ENCODE measurements at places on chromosomes 5 and 9.

GRCh38 chr5:139962445-139962844, 80.7 kb downstream of the NRG2 start:
- no peaks in the 10 kb centered on the region for H3K36me3 ChIP-seq
- peaks cover 22% of the 10 kb centered on the region for H3K4me1 ChIP-seq
- H3K27me3 ChIP-seq = no peaks in the 10 kb centered on the region
- no peak overlapping the region for H3K4me3 ChIP-seq
- DNase-seq = no peak

GRCh38 chr5:156974328-156974727, 11.3 kb upstream of the TIMD4 start:
- no peak overlapping the region for H3K4me3 ChIP-seq
- no peak overlapping the region for H3K27ac ChIP-seq
- no peaks in the 10 kb centered on the region for H3K4me1 ChIP-seq

- H3K36me3 ChIP-seq = no peaks in the 10 kb centered on the region
- H3K27ac ChIP-seq = no peak overlapping the region
- H3K4me3 ChIP-seq = no peak overlapping the region
- H3K27me3 ChIP-seq = no peaks in the 10 kb centered on the region
- DNase-seq = no peak
- H3K4me1 ChIP-seq = peaks cover 3% of the 10 kb centered on the region
These were observed 31.7 kb downstream of the TMEM174 start for GRCh38 chr5:73204733-73205132.

DNA sequence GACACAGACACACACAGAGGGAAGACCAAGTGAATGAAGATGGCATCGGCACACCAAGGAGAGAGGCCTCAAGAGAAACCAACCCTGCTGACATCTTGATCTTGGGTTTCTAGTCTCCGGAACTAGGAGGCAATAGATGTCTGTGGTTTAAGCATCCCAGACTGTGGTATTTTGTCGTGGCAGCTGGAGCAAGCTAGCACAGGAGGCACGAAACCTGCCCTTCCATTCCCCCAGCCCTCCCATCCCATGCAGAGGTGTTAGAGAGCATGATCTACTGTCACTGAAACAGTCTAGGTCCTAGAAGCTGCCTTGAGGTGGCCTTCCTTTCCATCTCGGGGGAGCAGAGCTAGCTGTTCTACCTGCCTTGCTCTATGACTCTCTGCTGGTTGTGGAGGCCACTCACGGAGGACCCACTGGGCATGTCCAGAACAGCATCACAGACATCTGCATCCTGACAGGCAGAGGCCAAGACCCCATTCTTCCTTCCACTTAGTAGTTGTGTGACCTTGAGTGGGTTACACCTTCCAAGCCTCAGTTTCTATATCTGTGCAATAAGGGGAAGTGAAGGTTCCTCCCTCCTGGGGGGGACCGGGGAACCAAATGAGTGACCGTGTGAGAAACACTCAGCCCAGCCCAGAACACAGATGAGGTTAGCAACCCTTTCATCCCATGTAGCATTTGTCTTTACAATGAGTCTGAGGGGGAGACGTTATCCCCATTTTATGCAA, 134.3 kb upstream of the BOD1 start:
- H3K27ac ChIP-seq = no peak overlapping the region
- no peak overlapping the region for H3K4me3 ChIP-seq
- no peaks in the 10 kb centered on the region for H3K27me3 ChIP-seq
- DNase-seq = no peak
- no peaks in the 10 kb centered on the region for H3K36me3 ChIP-seq
- peaks cover 30% of the 10 kb centered on the region for H3K4me1 ChIP-seq

GRCh38 chr5:51465165-51465564, 81.9 kb downstream of the ISL1 start:
- no peak overlapping the region for H3K4me3 ChIP-seq
- no peaks in the 10 kb centered on the region for H3K4me1 ChIP-seq
- DNase-seq = no peak

DNA sequence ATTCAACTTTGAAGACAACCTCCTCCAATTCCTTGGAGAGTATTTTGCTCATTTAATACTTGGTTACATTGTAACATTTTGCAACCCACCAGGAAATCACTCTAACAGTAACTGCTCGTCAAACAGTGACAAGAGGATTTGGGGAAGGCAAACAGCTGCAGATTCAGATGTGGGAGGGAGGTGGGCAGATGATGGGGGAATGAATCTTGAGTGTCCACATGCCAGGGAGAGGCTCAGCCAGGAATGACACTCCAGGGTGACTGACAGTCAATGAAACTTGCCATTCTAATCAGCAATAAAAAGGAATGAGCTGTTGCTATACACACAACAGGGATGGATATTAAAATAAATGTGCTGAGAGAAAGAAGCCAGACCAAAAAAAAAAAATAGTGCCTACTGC, 97.7 kb upstream of the ANKRD55 start:
- no peak for DNase-seq
- no peak overlapping the region for H3K4me3 ChIP-seq
- H3K27ac ChIP-seq = no peak overlapping the region
- no peaks in the 10 kb centered on the region for H3K27me3 ChIP-seq
- no peaks in the 10 kb centered on the region for H3K4me1 ChIP-seq

DNA sequence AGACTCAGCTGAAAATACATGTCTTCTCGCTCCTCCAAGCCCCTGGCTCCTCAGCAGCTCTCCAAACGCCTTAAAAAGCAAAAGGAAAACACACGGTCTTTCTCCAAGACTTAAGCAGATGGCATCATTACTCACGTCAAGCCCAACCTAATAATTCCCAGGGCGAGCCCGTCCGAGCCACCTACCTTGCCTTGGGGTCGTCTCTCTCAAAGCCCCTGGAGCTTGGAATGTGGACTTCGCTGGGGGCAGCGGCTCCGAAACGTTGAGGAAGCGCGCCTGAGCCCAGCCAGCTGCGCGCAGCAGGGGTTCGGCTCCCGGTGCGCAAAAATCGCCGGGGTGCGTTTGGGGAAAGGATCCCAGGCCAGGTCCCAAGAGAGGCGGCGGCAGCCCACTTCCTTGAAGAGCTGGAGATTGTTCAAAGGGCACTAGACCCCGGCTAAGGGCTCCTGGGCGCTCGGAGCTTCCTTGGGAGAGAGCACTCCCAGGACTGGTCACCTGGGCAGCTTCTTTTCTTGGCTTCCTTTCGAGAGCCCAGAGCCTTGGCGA, 395 bp downstream of the DRD1 start:
- H3K27me3 ChIP-seq = peaks cover 33% of the 10 kb centered on the region
- H3K4me1 ChIP-seq = peaks cover 4% of the 10 kb centered on the region
- H3K27ac ChIP-seq = no peak overlapping the region
- H3K4me3 ChIP-seq = peak overlapping the region; percentile 26
- H3K36me3 ChIP-seq = no peaks in the 10 kb centered on the region
- no peak for DNase-seq

GRCh38 chr5:167871091-167871490, 420.4 kb upstream of the WWC1 start:
- no peaks in the 10 kb centered on the region for H3K4me1 ChIP-seq
- H3K36me3 ChIP-seq = no peaks in the 10 kb centered on the region
- no peak overlapping the region for H3K27ac ChIP-seq
- no peak overlapping the region for H3K4me3 ChIP-seq
- DNase-seq = no peak

DNA sequence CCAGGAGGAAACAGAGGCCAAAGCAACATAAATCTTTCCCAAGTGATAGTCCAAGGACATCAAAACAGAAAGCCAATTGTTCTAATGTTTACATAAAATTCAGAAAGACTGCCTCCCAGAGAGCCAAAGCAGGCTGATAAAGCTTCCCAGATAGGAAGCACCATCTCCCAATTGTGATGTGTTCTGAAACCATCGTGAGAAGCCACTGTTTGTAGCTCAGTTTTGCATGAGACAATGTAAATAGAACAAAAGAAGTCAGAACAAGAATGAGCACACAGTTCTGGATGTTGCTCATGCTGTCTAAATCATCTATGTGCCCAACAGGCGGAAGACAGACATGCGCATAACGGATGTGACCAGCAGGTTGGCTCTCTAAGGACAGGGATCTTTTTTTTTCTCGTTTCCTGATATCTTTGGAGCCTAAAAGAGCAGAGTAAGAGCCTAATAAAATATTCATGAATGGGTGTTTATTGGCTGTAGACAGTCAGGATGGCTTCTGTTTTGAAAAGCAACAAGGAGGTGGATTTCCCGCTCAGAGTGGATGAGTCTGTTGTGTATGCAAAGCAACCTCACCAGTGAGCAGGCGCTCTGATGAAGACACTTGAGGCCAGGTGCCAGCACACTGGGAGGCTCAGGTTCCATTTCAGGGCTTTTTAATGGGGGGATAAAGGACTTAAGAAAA, 113.6 kb downstream of the GNA14 start:
- no peaks in the 10 kb centered on the region for H3K36me3 ChIP-seq
- no peaks in the 10 kb centered on the region for H3K4me1 ChIP-seq
- no peaks in the 10 kb centered on the region for H3K27me3 ChIP-seq
- DNase-seq = no peak
- H3K27ac ChIP-seq = no peak overlapping the region

GRCh38 chr9:26308328-26308727, 584.3 kb downstream of the CAAP1 start:
- no peaks in the 10 kb centered on the region for H3K36me3 ChIP-seq
- H3K27ac ChIP-seq = no peak overlapping the region
- H3K4me3 ChIP-seq = no peak overlapping the region
- DNase-seq = no peak

GRCh38 chr9:95458666-95459065, 58.1 kb downstream of the PTCH1 start:
- H3K27me3 ChIP-seq = no peaks in the 10 kb centered on the region
- H3K36me3 ChIP-seq = peaks cover 70% of the 10 kb centered on the region

DNA sequence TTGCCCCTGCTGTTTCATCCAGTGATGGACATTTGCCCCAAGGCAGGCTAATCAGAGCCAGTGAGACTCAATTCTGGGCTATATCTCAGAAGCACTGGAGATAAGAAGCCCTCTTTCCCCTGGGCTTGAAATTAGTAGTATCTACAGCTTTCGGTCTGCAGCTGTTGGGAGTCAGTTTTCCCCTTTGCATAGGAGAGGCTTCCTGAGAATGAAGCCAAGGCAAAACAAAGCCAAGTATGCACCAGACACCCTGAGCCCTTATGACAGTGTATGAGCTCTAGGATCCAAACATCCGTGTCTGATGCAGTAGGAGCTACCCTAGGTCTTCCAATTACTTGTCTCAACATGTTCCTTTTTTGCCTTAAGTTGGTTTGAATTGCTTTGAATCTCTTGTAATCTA, 79.2 kb upstream of the PANK3 start:
- H3K4me1 ChIP-seq = no peaks in the 10 kb centered on the region
- no peaks in the 10 kb centered on the region for H3K27me3 ChIP-seq
- DNase-seq = no peak
- no peak overlapping the region for H3K27ac ChIP-seq
- H3K4me3 ChIP-seq = no peak overlapping the region

DNA sequence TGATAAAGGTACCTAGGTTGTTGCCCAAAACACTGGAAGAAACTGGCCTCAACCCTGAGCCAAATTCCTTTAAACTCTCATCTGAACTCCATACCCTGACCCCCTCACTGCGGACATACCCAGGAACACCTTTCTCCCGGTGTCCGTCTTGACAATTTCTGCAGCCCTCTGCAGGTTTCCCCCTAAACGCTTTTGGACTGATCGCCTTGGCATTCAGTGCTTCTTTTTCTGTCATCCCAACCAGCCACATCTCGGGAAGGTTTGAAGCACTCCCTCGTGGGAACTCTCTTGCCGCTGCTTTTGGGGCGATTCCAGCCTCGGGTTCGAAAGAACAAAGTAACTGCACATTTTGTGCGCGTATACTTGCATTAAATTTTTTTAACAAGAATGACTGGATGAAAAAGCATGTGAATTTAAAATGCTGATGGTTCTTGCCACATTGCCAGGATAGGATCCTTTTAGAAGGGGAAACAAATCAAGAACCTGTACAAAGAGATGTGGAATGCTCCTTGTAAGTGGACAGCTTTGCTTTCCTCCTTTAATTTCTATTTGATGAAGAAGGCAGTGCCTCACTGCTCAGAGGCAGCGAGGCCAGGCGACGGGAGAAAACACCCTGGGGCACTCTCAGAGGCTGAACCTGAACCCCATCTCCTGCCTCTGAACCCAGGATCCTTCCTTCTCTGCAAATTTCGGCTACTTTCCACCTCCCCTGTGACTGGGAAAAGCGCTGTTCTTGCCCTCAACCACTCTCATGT, 615 bp downstream of the PSMD5 start:
- H3K4me3 ChIP-seq = peak overlapping the region; percentile 79
- H3K36me3 ChIP-seq = no peaks in the 10 kb centered on the region
- peaks cover 16% of the 10 kb centered on the region for H3K4me1 ChIP-seq
- peak overlapping the region; percentile 96 for H3K27ac ChIP-seq
- no peaks in the 10 kb centered on the region for H3K27me3 ChIP-seq

GRCh38 chr9:98570663-98571440, 137.9 kb downstream of the GABBR2 start:
- H3K27ac ChIP-seq = no peak overlapping the region
- H3K36me3 ChIP-seq = no peaks in the 10 kb centered on the region
- no peak overlapping the region for H3K4me3 ChIP-seq
- no peak for DNase-seq

DNA sequence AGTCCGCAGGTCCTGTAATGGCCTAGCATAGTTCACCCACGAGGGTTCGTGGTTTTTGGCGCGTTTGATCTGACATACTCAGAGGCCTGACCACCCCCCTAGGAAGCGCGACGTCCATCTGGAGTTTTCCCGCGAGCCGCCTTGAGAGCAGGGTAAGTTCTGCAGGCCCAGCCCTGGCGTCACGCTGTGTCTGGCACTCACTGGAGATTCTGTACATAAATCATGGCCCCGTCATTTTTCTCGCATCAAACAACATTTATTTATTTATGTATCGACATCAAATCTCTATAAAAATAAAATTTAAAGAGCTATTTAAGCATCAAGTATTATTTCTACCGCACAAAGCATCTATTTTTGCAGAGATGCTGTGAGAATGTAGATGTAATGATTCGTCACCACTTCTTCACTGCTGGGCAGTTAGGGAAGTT, 437 bp upstream of the TRIM41 start:
- H3K4me3 ChIP-seq = peak overlapping the region; percentile 76
- H3K36me3 ChIP-seq = no peaks in the 10 kb centered on the region
- peak overlapping the region; percentile 90 for H3K27ac ChIP-seq
- no peaks in the 10 kb centered on the region for H3K27me3 ChIP-seq
- no peak for DNase-seq
- H3K4me1 ChIP-seq = peaks cover 26% of the 10 kb centered on the region

GRCh38 chr5:172973931-172974330, 9.6 kb upstream of the ATP6V0E1 start:
- no peak overlapping the region for H3K27ac ChIP-seq
- no peaks in the 10 kb centered on the region for H3K27me3 ChIP-seq
- H3K36me3 ChIP-seq = peaks cover 14% of the 10 kb centered on the region
- H3K4me3 ChIP-seq = no peak overlapping the region

DNA sequence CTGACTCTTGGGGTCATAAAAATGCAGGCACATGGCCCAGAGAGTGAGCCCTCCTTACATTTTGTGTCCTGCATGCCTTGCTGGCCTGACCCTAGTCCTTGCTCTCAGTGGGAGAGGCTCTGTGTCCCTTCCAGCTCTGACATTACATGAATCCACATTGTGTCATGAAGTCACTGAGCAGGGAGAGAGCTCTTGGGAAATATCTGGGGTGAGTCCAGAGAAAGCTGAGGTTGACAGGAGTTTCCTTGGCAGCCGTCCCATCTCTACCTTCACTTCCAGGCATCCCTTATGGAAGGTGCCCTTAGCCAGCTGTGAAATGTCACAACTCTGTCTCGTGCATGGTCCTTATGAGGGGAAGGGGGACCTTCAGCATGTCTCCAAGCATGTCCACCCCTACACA, 41.0 kb downstream of the FAT2 start:
- H3K4me3 ChIP-seq = no peak overlapping the region
- H3K27ac ChIP-seq = no peak overlapping the region
- no peaks in the 10 kb centered on the region for H3K36me3 ChIP-seq

GRCh38 chr5:109418712-109419352, 9.1 kb upstream of the PJA2 start:
- H3K36me3 ChIP-seq = no peaks in the 10 kb centered on the region
- no peak overlapping the region for H3K4me3 ChIP-seq
- no peaks in the 10 kb centered on the region for H3K4me1 ChIP-seq
- no peak for DNase-seq
- H3K27me3 ChIP-seq = no peaks in the 10 kb centered on the region
